ENCODE measurements at places on chromosomes 2 and 18.

DNA sequence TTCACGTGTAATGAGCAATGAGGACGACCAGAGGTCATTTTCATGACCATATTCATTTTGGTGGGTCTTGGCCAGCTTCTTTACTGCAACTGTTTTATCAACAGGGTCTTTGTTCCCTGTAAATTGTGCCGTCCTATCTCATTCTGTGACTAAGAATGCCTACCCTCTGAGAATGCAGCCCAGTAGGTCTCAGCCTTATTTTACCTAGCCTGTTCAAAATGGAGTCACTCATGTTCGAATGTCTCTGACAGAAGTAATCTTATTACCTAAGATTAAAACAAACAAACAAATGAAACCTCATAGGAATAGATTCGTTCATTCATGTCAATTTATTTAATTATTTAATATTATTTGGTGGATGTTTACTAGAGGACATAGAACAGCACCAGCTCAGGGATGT is 714.8 kb downstream of the ADCYAP1 start:
- DNase-seq, result no peak

- no peak for DNase-seq
Measured at GRCh38 chr2:55478610-55479304, 40.8 kb upstream of the CFAP36 start.

DNA sequence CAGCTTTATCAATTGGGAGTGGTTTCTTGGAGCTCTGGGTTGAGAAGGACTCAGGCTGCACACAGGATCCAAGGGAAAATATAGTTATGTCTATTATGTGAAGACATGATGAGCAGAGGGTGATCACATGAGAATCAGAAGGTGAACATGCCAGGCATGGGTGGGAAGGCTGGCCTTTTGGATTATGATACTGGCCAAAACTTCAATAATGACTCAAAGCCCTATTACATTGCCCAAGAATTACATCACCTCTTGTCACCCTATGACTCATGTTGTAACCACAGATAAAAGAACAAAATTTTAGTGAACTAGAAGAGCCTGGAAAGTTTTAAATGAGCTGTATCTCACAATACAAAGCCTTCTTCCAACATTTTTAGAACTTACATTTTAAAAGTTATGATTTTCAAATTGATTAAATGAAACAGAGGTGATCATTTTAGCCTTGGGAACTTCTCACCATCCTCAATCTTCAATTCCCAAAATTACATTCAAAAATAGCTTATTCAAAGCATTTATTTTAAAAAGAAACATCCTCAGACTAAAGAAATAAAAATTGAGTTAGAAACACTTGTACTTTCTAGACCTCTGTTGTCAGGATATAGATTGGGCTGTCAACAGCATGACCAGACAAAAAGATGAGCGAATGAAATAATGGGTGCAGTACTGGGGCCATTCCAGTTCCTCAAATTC is 428.3 kb downstream of the MBD2 start:
- DNase-seq, result no peak

- DNase-seq, result no peak
Measured at GRCh38 chr2:70936165-70936978, 672 bp downstream of the ATP6V1B1 start.

- DNase-seq, result no peak
Measured at GRCh38 chr2:125073440-125073839, 1048.4 kb downstream of the CNTNAP5 start.

DNA sequence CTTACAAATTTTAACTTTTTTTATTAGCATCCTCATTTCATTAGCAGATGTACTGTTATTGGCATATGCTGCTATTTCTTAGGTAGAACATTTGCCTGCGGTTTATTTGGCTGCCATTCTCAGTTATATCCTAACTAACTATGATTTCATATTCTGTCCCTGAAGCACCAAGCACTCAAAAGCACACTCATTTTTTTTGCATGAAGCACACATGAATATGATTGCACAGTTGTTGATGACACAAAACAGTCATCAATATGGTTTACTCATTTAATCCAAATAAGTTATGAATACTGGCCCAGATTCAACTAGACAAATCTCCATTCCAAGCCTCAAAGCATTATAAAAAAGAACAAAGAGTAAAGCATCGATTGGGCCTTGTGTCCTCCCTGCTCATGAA is 129.4 kb upstream of the CNTNAP5 start:
- DNase-seq, result no peak

GRCh38 chr2:180184506-180184905 is 177.4 kb upstream of the CWC22 start:
- no peak for DNase-seq

DNA sequence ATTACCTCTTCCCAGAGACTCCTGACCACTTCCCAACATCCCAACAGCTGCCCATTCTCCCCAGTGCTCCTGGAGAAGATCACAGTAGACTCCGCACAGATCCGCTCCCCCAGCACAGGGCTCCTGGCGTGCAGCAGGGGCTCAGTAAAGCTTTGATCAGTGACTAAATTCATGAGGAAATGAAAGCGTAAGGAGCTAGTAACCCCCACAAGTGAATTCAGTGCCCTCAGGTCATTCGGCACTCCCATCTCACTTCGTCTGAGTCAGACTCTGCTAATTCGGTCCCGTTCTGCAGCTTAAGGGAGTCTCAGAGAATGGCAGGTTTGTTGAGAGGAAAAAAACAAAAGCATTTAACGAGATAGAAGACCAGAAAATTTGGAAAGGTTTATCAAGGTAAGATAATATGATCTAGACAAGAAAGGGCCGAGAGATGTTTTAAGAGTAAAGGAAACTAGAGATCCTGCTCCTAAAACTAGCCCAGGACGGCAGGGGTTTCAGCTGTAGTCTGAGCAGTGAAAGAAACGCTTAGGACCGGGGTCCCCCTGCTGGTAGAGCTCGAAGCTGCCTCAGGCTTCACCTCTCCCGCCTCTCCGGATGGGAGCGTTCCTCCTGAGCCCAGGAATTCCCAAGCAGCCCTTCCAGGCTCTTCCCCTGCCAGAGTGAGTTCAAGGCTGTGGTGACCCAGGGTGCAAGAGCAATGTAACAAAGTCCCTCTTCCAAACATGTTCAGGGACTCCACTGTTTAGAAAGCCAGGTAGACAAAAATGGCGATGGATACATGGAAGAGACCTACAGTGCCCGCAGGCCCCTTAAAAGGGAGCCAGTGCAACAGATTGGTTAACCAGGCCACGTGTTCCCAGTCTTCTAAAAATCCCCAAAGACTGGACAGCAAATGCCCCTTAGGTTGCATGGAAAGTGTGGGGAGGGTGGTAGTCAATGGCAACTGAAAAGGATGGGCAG is 127.3 kb downstream of the DNER start:
- DNase-seq, result no peak

DNA sequence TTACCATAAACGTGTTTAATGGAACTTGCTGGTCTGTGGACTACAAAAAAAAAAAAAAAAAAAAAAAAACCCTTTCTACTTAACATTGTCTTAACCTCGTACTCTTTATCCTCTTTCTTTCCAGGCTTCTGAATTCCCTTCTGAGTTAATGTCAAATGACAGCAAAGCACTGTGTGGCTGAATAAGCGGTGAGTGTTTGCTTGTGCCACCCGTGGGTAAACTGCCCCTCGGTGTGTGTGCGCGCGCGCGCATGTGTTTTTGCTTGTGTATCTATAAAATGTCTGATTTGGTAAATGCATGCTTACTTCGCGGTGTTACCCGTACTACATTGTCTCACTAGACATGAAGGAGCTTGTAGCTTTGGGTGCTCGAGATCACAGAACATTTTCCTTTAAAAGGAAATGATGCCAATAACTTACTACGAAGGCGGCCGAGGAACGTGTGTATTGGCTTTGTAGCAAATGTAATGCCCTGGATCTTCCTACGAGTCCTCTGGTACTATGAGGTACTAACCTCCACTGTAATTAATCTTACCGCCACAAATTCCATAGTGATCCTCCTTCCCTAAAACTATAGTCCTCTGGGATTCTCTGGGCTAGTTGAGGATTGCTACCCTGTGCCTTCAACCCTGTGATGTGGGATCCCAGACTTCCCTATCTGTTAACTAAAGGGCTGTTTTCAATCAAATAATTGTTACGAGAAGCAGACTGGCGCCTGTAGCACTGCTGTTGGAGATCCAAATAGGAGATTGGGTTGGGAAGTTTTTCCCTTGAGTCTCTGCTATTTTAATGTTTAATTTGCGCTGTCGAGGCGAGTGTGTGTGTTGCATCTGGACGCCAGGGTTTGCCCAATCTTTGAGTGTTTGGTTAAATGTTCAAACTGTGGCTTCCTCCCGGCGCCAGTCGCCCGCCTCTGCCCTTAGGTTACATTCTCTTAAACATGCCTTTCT is 1.1 kb downstream of the ID2 start:
- no peak for DNase-seq

DNA sequence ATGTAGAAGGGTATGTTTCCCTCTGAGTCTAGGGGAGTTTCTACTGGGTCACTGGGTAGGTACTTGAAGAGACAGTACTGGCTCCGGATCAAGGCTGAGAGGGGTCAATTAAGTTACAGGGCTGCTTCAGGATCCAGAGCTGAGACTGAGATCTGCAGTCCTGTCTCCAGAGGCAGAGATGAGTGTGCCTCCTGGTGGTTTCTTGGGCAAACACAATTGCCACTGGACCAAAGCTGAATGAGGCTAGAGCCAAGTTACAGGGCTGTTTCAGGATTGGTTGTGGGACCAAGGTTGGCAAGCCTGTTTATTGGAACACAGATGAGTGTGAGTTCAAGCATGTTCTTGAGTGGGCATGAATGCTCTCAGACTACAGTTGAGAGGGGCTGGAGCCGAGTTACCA is 157.9 kb downstream of the ADCYAP1 start:
- DNase-seq, result no peak

DNA sequence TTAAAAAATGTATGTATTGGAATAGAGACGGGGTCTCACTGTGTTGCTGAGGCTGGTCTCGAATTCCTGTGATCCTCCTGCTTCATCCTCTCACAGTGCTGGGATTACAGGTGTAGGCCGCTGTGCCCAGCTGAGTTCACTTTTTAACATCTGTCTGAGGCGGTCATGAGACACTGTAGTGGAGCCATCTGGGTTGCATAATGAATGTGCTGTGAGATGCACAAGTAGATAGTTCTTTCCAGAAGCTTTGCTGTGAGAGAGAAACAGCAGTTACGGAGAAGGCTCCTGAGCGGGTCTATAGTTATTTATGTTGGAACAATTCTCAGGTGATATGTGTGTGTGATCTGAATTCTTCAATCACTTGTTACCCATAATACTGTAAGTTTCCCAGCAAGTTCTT is 3.1 kb downstream of the RMC1 start:
- no peak for DNase-seq

DNA sequence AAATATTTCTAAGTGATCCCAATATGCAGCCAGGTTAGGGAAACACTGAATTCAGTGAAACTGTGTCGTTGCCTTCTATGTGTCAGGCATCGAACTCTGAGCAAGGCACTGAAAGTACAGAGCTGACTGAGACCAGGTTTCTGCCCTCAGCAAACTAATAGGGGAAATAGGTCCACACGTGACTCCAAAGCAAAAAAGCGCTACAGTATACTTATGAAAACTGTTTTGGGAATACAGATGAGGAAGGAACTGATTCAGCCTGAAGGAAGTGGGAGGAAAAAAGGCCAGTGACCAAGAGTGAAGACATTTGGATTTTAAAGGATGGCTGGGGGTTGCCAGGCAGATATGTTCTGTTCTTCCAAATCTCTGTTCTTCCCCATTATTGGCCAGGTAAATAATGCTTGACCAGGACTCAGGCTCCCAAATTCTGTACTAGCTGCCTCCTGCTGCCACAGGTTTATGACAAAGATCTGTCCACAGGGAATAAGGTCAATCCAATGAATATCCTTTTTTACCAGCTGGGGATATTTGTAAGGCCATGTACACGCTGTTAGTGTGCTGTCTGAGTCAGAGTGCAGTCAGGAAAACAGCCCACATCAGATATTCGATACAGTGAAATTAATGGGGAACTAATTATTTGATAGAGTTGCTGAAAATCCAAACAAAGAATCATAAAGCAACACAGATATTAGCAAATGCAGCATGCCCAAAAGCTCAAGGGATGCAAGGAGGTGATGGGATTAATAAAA is 24.5 kb upstream of the INPP4A start:
- no peak for DNase-seq

DNA sequence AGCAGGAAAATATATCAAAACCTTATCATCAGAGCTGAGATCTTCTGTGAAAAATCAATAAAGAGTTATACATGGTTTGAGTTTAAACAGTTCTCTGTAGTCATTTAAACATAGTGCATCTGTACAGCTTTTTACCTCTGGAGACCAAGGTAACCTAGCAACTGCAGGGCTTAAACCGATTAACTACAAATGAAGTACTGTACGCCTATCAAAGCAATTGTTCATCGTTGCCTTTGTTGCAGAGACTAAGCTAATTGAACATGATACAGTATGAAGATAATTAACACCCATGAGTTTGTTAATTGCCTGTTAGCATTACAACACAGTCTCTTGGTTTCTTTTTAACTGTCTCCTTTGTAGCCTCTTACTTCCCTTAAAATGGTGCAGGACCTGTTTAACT is 147.9 kb downstream of the LNPK start:
- DNase-seq, result no peak
